Forelimb muscle (tissue), 1 donor: ENCODE measurements at places on chromosomes 3 and 15.

DNA sequence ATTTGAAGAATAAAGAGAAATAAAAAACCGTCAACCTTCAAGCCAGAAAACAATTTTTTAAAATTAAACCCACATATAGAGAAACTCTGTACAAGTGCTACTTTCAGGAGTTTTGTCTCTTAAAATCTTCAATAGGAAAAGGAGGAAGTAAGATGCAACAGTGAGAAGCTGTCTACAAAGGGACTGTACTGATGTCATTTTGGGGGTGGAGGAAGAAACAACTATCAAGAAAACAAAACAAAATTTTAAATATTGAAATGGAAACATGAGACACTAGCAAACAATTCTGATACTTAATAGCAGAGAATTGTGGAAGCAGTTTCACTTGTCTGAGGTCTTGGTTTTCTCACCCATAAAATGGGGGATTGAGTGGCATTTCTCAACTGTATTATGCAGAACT, 84.4 kb downstream of the SLMAP start:
- DNase-seq: no peak

GRCh38 chr3:162217647-162218046, 721.0 kb downstream of the OTOL1 start:
- peak; percentile 92 for DNase-seq

GRCh38 chr3:73719413-73719851, 94.7 kb upstream of the PDZRN3 start:
- no peak for DNase-seq

- peak; percentile 76 for DNase-seq
Measured at GRCh38 chr15:93087825-93088199, 1.2 kb downstream of the RGMA start.

- DNase-seq: no peak
Measured at GRCh38 chr3:16378920-16379319, 113.9 kb downstream of the OXNAD1 start.

GRCh38 chr15:81000144-81000623, 539 bp upstream of the TLNRD1 start:
- DNase-seq: no peak

DNA sequence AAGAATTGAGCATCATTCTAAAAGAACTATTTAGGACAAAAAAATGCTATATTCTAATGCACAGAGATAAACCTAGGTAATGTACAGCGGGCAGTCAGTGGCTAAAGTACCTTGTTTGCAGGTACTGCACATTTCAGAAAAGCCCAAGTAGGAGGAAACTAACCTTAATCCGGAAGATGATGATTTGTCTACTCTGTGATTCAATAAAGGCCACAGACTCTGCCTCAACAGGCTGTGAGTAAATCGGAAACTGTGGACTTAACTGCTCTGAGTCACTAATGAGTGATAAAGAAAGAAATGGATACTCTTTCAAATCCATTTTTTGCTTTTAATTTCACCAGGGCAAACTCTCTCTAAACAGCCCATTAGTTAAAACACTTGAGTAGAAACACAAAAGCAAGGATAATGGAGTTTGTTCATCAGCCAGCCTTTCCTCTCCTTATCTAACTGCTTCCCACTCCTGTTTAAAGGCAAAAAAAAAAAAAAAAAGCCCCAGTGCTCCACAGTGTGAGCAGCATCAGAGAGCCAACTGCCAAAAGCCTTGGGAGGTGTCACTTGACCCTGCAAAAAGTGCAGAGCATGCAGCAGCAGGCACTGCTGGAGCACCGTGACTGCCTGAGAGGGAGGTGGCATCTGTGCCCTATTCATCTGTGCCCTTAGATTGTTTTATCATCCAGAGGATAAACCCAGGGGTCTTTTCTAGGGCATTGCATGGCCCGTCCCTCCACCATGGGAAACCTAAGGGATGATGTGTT, 187.7 kb downstream of the SATB1 start:
- no peak for DNase-seq

DNA sequence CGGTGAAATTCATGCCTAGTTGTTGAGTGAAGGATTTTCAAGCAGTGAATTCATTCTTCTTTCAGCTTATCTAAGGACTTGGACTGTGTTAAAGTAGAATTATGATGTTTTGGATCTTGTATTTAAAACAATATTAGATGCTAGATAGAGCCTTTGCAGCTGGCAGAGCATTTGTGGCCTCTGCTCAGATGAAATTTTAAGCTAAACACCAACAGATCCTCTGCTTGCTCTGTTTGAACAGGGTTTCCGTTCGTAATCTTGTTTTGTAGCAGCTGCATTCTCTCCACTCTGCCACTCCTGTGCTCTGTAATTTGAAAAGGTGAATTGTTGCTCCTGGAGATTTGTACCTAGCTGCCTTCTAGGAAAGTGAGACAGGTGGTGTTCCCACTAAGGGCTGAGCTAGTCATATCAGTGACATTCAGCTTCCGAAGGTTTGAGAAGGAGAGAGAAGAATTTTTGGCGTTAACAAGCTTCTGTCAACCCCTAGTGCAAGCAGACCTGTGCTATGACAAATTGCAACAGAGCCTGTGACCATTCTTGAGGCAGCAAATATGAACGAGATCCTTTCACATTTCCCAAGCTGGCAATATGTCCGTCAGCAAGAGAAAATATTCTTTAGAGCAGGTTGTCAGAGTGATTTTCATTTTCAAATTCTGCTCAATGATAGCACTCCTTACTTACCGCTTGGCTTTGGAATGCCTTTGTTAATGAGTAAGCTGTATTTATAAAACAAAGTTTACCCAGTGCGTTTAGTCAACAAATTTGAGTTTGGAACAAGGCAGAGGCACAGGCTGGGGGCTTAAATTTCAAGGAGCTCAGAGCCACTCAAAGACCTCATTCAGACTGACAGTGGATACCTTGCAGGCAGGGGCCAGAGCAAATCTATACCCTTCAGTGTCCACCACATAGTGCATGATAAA, 5.3 kb downstream of the CHST2 start:
- no peak for DNase-seq

DNA sequence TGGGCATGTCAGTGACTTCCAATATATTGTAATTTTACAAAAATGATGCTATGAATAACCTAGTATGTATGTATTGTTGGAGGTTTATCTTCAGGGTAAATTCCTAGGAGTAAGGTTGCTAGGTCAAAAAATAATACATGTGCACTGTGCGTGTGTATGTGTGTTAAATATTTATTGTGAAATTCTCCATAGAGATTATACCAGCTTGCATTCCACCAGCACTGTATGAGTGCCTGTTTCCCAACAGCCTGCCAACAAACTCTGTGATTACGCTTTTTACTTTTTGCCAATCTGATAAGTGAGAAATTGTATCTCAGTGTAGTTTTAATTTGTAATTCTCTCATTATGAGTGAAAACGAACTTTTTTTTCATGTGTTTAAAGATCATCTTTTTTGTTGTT, 12.6 kb upstream of the IGF2BP2 start:
- no peak for DNase-seq

GRCh38 chr15:69893863-69894262, 203.9 kb downstream of the TLE3 start:
- DNase-seq: no peak

- no peak for DNase-seq
Measured at GRCh38 chr3:128207951-128208350, 54.7 kb downstream of the EEFSEC start.

- DNase-seq: no peak
Measured at GRCh38 chr3:159751752-159752151, 236.9 kb upstream of the IL12A start.

GRCh38 chr3:9416139-9416780, 18.8 kb downstream of the SETD5 start:
- DNase-seq: no peak
